ENCODE measurements at places on chromosomes 6 and 20.

DNA sequence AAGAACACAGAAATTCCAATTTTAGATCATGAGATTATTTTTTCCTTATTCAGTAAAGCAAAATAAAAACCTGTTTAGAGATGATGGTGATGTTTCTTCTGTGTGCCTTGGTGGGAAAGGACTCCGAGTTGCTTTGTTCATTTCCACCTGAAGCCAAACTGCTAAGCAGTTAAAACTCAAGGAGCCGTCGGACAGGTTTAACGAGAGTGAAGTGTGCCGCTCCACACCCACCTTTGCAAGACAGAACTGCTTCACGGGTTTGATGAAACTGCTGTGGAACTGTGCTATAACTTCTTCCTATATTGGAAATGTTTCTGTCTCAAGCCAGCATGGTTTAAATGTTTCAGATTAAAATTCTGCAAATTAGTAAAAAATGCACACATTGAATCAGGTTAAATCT, 9.2 kb upstream of the DSP start:
- no peak for DNase-seq

DNA sequence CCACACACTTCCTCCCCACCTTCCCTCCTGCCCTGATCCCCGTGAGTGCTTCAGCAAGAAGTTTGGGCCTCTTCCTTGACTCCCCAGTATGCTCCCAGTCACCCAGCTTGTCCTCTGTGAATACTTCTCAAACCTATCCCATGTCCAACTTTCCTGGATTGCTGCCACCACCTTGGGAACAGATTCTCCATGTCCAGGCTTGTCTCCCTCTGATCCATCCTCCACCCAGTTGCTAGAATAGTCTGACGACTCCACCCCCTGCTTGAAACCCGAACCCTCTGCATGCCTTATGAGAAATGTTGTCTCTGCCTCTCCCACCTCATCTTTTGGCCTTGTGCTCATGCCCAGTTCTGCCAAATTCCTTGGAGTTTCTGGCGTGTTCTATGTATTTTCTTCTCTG, 108.0 kb downstream of the PPP1R14C start:
- peak; percentile 74 for DNase-seq

GRCh38 chr6:26104457-26105108, 17.4 kb downstream of the HFE start:
- DNase-seq = peak; percentile 13

DNA sequence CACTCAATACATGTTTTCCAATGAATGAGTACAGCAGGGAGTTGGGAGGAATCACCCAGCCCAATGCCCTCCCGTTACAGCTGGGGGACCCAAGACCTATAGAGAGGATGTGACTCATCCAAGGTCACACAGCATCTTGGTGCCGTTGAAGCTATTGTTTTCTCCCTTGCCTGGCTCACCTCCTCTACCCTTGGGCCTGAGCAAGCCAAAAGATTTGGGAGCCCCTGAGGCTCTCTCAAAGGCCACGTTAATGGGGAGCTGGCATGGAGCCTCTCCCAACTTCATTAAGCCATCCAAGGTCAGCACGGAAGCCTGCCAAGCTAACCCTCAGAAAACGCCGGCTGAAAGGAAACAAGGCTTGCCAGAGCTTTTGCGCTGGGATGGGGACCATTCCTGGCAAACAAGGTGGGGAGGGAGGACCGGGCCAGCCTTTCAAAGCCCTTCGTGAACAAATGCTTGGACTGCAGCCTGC, 30.4 kb downstream of the KCNB1 start:
- DNase-seq = peak; percentile 47

DNA sequence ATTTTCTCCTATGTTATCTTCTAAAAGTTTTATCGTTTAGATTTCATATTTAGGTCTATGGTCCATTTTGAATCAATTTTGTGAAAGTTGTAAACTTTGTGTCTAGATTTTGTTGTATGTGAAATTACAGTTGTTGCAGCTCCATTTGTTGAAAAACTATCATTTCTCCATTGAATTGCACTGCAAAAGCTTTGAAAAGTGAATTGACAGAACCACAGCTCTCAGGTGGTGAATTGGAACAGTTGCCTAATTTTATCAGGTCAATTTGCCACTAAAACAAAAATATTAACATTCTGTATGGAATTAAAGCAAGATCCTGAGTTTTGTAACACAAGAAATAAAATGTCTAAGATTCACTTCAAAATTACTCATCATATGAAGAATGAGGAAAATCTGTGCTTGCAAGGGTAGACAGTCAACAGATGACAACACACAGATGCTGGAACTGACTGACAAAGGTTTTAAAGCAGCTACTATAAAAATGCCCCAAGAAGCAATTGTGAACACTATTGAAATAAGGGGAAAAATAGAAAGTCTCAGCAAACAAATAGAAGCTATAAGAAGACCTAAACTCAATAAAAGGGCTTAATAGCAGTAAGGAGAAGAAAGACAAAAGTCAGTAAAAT, 346.7 kb downstream of the PAX1 start:
- no peak for DNase-seq

DNA sequence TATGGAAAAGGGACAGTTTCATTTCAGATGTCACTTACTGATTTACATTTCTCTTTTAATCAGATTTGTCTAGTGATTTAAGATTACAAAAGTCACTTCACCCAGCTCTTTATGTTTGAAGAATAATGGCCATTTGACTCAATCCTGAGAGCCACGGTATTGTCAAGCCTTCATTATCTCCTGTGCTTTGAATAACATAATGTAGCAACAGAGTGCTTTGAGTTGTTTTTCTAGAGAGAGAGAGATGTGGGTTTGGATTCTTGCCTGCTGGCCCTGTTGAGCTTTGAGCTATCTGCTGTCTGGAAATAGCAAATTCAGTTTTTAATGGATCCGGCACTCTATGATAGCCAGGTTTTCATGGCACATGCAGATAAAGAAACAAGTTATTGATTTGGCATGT, 478.4 kb upstream of the SOX4 start:
- peak; percentile 51 for DNase-seq

DNA sequence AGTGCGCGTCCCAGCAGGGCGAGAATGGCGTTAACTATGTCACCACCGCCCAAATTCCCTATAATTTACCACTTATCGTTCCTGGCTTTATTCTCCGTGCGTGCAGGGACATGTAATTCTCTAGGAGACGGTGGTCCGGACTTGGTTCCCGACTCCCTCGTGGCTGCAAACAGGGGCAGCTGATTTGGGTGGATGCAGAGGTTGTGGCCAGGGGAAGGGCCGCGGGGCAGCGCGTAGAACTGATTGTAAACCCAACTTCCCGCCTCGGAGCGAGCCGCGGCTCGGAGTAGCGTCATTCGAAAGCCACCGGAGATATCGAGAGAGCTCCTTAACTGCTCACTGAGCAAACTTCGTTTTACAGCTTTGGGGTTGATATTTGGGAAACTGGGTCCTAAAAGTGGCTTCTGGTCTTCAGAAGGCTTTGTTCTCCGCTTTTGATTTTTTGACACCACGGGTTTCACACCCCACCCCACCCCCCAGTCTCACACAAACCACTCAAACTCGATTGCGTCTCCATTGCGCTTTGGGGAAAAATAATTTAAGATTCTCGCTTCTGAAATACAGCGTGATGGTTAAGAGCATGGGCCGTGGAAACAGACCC, 17.5 kb upstream of the ZSCAN9 start:
- DNase-seq = peak; percentile 13

GRCh38 chr6:20223141-20223540, 10.9 kb upstream of the MBOAT1 start:
- DNase-seq = no peak

DNA sequence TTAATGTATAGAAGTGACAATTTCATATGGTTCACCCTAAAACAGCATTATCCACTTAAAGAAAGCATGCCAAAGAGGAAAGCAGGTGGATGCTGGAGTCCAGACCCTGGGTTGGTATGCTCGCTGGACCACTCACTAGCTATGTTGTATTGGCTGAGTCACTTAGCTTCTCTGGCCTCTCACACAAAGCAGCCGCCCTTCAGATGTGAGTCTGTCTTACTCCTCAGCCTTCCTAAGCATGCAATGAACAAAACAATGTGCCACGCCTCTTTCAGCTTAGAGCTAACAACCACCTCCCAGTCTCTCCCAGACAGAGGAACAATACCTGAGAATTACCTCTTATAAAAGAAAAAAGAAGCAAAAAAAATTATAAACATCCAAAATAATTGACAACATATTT, 29.4 kb downstream of the SIM1 start:
- no peak for DNase-seq

- peak; percentile 48 for DNase-seq
These were observed 215.0 kb upstream of the HSF2 start for GRCh38 chr6:122184401-122184827.

GRCh38 chr6:47209632-47210031, 100.1 kb downstream of the TNFRSF21 start:
- peak; percentile 46 for DNase-seq

DNA sequence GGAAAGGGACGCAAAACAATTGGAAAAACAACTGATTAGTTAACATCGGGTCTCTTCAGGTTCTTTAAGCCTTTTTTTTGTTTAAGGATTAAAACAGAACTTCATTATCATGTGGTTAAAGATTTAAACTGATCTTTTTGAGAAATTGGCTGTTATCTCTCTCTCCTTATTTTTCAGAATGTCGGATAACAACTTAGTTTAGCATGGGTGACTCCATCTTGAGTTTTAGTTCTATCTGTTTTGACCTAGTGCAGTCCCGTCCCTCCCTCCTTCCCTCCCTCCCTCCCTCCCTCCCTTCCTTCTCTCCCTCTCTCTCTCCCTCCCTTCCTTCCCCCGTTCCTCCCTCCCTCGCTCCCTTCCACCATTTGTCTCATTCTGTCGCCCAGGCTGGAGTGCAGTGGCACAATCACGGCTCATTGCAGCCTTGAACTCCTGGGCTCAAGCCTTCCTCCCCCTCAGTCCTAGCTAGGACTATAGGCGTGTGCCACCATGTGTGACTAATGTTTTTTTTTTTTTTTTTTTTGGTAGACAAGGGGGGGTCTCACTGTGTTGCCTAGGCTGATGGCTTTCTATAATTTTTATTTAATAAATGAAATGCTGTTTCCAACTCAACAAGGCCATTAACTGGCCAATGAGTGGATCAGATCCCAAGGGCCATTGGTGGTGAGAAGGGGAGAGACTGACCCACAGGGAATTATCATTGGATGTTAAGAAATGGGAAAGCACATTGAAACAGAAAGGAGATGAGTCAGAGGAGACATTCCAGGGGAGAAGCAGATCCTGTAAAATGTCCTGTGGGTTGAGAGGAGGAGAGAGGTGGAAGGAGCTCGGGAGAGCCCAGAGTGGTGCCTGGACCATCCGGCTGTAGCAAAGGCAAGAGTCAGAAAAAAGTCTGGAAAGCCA, 13.6 kb downstream of the BAK1 start:
- DNase-seq = peak; percentile 63

GRCh38 chr20:62659488-62660239, 17.4 kb downstream of the SLCO4A1 start:
- DNase-seq = no peak

DNA sequence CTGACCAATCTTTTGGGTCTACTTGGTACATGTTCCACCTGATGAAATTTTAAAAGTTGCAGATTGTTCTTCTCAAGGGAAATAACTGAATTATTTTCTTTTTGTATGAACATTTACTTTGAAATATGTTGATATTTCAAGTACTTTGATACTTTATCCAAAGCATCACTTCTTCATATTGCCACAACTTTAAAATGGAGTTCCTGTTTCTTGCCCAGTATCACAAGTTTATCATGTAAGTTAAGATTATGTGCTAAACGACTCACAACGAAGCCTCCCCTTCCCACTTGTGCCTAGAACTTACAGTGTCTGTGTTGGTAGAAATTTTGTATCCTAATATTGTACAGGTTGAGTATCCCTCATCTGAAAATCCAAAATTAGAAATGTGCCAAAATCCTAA, 108.4 kb downstream of the ARID1B start:
- DNase-seq = no peak

- DNase-seq = no peak
These were observed 10.6 kb upstream of the ZNF76 start for GRCh38 chr6:35248965-35249364.

DNA sequence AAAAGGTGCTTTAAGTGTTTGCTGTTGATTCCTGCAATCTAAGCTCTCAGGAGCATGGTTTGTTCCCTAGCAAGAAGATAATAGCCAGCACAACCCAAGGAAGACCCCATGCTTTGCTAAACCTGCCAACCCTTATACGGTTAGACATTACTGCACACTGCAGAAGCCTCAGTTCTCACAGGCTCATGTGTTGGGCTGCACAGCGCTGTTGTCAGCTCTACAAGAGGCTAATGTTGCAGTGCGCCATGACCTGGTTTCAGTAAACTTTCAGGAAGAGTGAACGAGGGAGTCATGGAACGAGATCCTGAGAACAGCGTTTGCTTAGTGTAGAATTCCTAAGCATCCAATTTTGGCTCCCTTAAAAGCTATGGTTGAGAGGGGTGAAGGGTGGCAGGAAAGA, 218.5 kb downstream of the ARHGAP18 start:
- DNase-seq = no peak

DNA sequence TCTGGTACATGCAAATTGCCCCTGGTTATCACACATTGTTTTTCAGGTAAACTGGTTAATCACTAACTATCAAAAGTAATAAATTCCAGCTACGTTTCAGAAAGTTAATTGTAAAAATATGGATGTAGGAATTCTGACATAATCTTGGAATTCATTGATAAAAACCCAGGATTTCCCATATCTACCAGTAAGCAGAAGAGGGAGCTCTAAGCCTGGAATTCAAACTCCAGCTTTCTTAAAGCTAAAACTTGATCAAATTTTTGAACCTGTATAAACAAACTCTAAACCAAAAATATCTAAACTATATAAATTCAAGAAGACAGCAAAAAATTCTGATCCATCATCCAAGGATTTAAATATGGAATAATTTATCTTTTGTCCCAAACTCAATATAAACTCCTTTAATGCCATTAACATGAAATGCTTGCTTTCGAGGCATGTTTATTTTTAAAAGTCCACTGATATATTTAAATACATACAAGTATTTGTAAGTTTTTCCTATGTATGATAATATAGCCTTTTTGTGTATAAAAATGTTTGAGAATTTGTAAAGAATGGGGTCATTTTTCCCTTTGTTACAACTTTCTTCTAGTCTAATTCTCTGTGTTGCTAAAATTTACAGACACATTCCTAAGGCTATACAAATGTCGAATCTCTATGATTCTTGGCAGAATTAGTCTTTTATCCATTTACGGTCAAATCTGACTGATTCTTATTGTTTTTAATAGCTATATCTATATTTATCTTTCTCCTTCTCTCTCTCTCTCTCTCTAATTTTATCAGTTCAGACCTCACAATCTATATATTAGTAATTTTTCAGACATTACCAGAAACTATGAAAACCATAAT, 91.4 kb upstream of the RNF217 start:
- DNase-seq = peak; percentile 73

All from cardiac fibroblast (primary cell).